NCI-H226 (cell line): ENCODE measurements at places on chromosomes 3 and 15.
A peak's percentile ranks its signal among the peaks of the same experiment; 100 is the strongest.

DNA sequence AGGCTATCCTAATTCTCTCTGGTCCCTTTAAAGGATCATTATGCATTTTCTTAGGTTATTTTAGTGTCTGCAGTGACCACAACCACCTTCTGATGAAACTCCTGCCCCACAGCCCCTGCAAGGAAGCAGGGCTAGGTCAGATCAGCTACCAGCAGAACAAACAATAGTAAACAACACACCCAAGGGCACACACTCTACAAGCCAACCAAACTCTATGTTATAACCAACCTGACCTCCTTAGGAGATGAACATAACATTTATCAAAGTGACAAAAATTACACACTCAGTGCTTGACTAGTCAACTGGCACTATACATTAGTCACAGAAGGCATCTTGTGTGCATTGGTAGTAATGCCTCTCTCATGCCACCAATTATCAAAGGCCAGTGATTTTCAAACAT lies 17.3 kb downstream of the DENND6A start:
- DNase-seq, result no peak

- DNase-seq, result no peak
Observed at GRCh38 chr3:118057086-118057485, 977.6 kb downstream of the IGSF11 start.

DNA sequence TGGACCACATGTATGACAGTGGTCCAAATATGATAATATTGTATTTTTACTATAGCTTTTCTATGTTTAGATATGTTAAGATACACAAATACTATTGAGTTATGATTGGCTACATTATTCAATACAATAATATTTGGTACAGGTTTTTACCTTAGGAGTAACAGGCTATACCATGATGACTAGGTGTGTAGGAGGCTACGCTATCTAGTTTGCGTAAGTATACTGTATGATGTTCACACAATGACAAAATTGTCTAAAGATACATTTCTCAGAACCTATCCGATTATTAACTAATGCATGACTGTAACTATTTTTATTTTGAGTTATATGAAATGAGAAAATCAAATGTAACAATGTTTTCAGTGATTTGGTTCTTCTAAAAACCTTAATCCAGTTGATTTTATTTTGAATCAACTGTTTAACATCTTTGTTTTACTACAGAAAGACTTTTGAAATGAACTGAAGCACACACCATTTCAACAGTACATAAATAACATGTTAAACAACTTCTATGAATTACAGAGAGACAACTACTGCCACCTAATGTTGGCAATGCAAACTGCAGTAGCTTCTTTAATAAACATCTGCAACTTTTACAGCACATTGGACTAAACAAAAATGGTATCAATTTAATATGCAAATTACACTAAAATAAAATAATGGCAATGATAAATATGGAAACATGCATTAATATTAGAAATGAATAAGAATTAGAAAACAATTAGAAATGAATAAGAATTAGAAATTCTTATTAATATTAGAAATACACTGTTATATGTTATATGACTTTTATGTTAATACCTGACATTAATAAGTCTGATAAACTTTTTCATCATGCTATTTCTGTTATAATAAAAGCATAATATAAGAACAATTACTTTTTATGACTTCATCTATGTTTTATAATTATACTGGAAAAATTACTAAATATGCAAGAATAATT lies 255.7 kb downstream of the MBNL1 start:
- DNase-seq, result peak; percentile 24

- peak; percentile 61 for DNase-seq
Observed at GRCh38 chr3:152222327-152222726, 46.4 kb upstream of the MBNL1 start.

DNA sequence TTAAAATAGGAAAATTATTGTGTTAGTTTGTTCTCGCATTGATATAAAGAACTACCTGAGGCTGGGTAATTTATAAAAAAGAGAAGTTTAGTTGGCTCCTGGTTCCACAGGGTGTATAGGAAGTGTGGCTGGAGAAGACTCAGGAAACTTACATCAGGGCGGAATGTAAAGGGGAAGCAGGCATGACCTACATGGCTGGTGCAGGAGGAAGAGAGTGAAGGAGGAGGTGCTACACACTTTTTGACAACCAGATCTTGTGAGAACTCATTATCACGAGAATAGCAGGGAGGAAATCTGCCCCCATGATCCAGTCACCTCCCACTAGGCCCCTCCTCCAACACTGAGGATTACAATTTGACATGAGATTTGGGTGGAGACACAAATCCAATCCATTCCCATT lies 490.7 kb downstream of the RBMS3 start:
- no peak for DNase-seq

DNA sequence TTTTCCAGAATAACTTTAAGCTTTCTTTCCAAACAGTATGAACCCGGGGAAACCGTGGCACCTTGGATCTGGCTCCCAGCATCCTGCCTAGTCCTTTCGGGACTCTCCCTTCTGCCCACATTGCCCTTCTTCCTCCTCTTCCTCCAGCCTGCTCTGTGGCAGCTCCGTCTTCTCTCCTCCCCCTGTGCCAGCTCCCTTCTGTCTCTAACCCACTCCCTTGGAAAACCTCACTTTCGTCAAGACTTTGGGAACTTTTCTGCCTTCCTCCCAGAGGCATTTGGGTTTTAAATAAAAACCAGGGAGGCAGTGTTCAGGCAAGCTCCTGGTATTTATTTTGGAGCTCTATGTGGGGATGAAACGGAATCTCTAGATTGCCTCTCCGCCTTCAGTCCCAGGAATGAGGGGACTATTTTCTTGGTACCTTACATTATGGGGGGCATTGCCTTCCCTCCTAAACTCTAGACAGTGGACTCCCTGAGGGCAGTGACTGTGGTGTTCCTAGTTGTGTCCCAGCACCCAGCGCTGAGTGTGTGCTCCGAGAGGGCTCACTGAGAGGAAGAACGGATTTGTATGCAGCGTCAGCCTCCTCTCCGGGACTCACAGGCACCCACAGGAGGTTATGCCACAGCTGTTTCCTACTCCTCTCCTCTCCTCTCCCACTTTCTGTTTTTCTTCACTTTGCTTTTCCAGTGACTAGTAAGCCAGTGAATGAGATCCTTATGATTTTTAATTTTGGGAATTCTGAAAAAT lies 105.4 kb upstream of the MRPS22 start:
- no peak for DNase-seq

DNA sequence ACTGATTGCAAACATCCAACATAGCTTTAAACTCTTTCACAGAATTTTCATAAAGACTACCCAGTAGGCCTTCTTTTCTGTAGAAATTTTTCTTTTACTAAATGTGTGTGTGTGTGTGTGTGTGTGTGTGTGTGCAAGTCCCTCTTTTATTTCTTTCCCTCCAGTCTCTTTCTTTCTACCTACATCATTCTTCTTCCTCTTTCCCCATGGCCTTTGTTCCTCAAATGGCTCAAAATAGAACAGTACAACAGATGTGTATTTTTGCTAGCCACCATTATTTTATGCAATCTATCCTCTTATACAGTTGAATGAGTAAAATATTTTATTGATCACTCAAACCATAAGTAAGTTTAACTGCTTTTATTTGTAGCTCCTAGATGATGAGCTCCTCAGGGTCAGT lies 76.4 kb downstream of the USF3 start:
- DNase-seq, result no peak

GRCh38 chr15:38242055-38242454 lies 10.6 kb upstream of the SPRED1 start:
- no peak for DNase-seq

GRCh38 chr15:88613074-88613944 lies 7.8 kb upstream of the AEN start:
- DNase-seq, result peak; percentile 42

- DNase-seq, result no peak
Observed at GRCh38 chr3:37536840-37537239, 324.8 kb upstream of the CTDSPL start.

DNA sequence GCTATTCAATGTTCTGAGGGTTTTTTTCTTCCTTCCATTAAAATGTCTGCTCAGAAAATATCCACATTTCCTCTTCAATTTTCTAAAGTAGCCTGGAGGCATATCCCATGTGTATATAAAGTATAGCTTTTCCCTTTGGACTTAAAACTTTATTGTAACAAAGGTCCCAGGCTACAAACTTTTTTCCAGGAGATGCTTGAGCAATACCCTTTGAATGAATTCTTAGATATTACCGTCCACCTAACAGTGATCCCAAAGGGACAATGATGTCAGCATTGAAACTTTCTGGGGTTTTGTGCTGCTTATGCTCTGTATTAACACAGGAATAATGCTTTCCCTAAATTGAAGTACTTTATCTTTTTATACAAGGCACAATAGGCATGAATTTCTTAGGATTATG lies 525.2 kb downstream of the CADM2 start:
- DNase-seq, result no peak

- no peak for DNase-seq
Observed at GRCh38 chr3:156511987-156512677, 42.8 kb downstream of the SSR3 start.

DNA sequence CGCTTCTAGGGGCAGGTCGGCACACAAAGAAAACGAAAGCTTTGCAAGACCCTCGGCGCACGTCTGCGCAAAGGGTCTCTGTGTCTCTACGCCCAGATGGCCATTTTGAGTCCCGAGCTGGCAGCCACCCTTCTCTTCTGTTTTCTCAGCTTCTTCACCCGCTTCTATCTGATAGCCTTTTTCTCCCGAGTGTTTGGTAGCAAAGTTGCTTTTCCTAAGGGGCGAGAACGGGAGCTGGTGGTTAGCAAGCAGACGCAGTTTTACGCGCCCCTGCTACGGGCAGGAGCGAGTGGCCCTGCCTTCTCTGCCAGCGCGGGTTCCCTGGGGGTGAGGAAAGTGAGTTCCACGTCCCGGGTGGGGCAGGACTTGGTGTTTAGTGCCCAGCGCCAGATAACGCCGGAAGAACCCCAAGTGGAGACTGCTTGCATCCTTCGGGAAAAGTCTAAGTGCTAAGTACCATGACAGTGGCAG lies 2.9 kb upstream of the MKRN2 start:
- DNase-seq, result no peak

- DNase-seq, result no peak
Observed at GRCh38 chr3:167899093-167899492, 163.6 kb downstream of the SERPINI1 start.

GRCh38 chr15:66803182-66803729 lies 101.2 kb downstream of the SMAD6 start:
- peak; percentile 100 for DNase-seq

DNA sequence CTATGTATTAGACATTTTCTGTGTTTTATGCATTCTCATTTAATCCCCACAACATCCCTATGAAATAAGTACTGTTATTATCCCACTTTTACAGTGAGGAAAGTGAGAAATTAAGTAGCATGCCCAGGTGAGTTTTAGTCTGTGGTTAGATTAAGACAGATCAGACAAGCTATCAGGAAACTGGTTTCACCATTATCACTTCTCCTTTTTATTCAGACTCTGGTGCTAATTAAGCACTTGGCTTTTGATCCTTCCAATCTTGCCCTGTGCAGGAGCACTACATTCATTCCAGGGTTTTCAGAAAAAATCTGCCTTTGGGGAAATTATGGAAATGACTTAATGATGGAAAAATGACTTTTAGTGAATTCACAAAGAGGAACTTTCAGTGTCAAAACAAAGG lies 115.2 kb downstream of the TMEM108 start:
- DNase-seq, result no peak

- no peak for DNase-seq
Observed at GRCh38 chr3:119945291-119945690, 149.0 kb downstream of the GSK3B start.

DNA sequence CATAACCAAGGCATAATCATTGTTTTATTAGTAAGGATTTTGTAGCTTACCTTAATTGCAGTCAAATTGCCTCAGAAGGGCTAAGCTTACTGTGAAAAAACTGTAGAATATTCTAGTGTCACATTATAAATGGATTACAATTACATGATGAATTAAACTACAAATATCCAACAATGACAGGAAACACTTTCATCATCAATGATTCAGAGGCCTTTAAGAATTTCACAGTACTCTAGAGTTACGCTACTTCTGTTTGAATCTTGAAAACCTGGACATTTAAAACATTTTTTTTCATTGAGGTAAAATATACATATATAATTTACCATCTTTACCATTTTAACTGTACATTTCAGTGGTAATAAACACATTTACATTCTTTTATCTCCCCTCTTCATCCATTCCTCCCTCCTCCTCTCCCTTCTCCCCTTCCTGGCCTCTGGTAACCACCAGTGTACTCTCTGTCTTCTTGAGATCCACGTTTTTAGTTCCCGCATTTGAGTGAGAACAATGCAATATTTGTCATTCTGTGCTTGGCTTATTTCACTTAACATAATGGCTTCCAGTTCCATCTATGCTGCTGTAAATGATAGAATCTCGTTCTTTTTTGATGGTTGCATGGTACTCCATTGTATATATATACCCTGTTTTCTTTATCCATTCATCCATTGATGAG lies 54.7 kb downstream of the GJD2 start:
- DNase-seq, result no peak

GRCh38 chr3:144162042-144162441 lies 190.4 kb downstream of the DIPK2A start:
- DNase-seq, result no peak

- peak; percentile 70 for DNase-seq
Observed at GRCh38 chr15:71532994-71533393, 277.4 kb upstream of the NR2E3 start.

GRCh38 chr15:54091651-54092050 lies 113.4 kb downstream of the UNC13C start:
- DNase-seq, result no peak

DNA sequence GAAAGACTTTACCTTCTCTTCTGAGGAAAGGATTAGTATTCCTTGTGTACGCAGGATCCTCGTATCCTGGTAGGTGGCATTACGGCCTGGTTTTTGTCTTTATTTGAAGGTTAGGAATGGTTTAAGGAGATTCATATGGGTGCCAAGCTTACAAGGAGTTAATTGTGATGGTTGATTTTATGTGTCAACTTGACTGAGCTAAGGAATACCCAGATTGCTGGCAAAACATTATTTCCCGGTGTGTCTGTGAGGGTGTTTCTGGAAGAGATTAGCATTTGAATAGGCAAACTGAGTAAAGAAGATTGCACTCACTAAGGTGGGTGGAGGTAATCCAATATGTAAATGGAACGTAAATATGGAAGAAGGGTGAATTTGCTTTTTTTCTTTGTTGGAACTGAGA lies 44.4 kb upstream of the ABI3BP start:
- no peak for DNase-seq

GRCh38 chr15:55796321-55796965 lies 53.5 kb upstream of the PRTG start:
- peak; percentile 65 for DNase-seq

- DNase-seq, result no peak
Observed at GRCh38 chr3:24640330-24640877, 145.8 kb upstream of the THRB start.

DNA sequence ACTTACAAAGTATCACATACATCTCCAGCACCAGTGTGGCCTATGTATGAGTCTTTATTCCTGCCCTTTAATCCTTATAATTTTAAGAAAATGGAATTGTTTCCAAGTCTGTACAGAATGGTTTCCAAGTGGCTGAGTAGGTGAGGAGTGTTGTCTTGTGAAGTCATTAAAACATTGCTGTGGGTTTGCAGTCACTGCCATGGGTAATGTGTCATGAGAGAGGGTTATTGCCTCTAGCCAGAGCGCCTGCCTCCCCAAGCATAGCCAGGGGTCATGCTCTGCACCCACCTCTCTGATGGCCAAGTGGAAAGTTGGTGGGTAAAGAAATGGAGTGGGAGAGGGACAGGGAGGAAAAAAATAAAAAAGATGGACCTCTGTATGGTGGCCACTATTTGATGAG lies 25.3 kb downstream of the TRAK1 start:
- DNase-seq, result no peak
